T-helper 17 cell (primary cell): ENCODE measurements at places on chromosomes 11 and 22. TPM values are rescaled to one million over a fixed set of nuclear protein-coding genes. Genes with fewer than 3 reads are reported as not detected.

DNA sequence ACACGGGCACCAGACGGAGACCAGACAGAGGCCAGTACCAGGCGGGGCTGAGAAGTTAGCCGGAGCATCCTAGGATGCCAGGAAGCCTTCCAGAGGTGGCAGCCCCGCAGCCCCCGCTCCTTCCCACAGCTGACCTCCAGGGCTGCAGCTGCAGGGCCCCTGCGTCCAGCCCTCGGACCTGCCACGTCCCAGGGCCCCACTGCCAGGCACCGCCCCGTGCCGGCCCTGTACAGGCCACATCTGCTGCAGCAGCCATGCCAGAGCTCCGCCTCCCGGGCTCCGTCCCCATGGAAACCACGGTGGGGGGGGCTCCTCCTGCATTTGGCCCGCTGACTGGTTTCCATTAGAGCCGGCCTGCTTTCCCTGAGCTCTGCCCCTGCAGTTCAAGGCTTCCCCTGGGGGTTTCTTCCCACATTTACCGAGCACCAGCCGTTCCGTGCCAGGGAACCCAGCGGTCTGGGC is 62.5 kb upstream of the PPARA start:
- DNase-seq = no peak

P2RX3 gene
- not detected for total RNA-seq

DSCAML1 gene
- 0.92 TPM for total RNA-seq

DNA sequence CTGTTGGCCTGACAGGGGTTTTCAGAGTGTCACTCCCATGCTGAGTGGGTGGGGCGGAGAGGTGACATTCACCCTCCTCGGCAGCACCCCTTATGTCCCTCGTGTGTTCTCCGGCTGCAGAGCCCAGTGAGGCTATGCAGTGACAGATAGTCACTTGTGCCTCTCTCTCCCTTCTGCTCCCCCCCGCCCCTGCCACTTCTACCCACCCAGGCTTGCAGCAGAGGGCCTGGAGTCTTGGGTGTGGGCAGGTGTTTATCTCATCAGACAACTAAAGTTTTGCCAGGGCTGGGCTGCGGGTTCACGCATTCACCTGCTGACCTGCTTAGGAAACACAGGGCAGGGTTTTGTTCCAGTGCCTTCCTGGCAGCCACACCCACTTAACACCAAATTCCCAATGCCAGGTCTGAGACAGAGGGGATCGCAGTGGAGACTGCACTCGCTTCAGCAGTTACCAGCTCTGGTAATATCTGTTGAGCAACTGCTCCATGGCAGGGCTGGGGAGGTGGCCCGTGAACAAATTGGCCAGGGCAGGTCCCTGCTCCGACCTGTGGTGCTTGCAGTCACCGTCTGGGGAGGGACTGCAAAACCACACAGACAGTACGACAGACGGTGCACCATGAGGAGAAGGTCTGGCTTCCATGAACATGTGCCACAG is 50.5 kb upstream of the ADA2 start:
- no peak for DNase-seq

- DNase-seq = no peak
Observed at GRCh38 chr11:16395601-16396000, 39.3 kb upstream of the SOX6 start.

- DNase-seq = no peak
Observed at GRCh38 chr22:17938484-17938924, 85.9 kb downstream of the MICAL3 start.

DNA sequence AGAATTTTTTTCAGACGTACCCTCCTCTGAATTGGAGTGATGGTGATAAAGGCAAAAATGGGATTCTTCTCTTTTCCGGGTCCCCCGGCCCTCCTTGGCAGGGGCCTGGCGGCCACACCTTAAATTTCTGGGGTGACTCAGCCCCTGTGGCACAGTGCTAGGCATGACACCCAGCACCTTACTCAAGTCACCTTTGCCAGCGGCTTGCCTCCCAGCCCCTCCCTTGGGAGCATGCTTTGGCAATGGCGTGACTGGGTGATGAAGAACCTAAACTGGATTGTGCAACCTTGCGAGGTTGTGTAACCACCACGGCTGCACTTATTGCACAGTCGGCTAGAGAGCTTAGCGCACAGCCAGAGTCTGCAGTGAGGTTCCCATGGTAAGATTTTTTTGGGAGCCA is 16.2 kb upstream of the LDLRAD3 start:
- DNase-seq = no peak

DNA sequence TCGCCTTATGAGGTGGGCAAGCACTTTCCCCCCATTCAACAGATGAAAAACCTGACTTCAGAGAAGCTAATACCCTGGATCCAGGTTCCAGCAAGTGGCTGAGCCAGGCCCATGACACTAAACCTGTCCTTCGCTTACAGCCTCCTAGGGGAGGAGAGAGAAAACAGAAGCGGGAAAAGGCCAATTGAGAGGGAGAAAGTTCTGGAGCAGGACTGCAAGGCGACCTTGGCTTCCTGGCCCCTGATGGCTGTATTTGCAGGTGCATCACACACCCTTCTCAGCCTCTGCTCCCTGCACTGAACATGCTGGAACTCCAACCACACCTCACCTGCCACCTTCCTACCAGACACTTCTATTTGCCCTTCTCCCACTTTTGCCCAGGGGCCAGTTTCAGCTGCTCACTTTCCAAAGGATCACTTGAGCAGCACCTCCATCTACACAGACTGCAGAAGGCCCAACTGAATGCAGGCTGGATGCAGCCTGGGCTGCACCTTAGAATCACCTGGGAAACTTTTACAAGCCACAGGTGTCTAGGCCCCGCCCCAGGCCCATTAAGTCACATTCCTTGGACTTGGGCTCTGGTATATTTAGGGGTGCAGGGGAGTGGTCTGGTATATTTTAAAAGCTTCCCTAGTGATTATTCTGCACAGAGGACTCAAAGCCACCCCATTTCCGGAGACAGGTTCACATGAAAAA is 14.3 kb upstream of the ADA2 start:
- DNase-seq = no peak

GRCh38 chr22:21975273-21975672 is 7.3 kb downstream of the TOP3B start:
- DNase-seq = no peak

DNA sequence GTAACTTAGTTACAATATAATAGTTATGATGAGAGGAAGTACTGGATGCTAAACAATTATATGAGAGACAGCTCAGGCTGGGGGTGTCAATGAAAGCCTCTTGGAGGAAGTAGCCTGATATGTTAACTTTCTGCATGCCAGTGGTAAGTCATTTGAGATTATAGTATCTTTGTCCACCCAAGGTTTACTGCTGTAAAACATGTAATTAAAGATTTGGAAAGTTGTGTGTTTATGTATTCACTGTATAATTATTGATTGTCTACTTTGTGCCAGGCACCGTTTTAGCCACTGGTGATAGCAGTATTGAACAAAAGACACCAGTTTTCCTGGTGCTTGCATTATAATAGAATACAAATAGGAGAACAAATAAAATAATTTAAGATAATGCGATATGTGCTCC is 624 bp upstream of the DNAJB7 start:
- no peak for DNase-seq

DNA sequence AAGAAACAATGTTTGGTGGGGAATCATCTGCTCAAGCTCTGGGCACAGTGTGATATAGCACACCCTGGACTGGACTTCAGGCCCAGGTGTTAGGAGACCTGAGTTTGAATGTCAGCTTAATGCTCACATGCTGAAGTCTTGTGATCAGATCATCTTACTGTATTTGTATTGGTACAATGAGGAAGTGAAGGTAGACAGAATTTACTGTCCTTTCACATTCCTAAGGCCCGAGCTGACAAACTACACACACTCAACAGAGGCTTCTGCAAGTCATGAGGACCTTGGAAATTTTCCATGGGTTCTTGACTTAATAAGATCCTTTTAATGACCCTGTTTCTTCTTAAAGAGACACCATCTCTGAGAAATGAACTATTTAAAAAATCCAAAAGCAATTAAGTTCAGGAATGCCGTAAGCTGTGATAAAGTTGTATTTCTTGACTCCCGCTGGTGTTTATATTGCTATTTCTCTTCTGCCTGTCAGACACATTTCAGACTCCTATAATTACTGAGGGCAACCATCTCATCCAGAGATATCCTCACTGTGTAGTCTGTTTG is 802.0 kb downstream of the DLG2 start:
- DNase-seq = no peak

OR51I1 gene
- total RNA-seq = not detected

GRCh38 chr11:10838881-10839280 is 19.0 kb downstream of the ZBED5 start:
- no peak for DNase-seq

GRCh38 chr11:81839976-81840375 is 893.7 kb downstream of the FAM181B start:
- no peak for DNase-seq

DNA sequence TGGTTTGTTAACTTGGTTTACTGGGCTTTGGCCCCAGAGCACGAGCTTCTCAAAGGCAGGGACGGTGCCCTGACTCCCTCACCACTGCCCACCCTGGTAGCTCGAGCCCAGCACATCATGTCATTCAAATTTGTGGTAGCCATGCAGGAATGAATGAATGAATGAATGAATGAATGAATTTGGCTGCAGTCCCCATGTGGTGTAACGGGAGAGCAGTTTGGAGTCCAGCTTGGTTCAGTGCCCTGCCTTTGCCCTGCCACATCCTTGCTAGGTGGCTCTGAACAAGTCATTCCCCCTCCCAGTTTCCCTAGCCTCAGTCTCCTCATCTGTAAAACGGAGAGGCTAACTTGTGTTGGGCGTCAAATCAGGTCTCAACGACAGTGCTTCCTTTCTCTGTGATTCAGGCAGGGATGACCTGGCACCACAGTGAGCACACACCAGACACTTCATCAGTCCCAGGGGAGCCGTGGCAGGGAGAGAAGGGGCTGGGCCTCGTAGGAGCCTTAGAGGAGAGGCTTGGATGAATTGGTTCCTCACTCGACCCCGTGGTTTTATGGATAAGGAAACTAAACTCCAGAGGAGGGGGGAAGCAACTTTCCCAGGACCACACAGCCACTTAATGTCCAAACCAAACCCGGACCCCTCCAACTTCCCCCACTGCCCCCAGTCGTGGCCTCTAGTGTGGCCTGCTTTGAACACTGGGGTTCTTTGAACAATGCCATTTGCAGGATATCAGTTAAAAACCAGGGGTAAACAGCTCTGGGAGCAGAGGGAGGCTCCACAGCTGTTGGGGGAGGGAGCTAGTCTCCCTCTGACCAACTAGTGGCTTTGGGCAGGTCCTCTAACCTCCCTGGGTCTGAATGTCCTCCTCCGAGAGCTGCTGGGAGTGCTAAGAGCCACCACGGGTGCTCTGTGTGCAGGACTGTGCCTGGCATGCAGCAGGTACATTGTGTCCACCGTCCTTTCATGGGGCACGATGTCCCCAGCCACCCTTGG is 86.2 kb downstream of the CACNA1I start:
- no peak for DNase-seq

DNA sequence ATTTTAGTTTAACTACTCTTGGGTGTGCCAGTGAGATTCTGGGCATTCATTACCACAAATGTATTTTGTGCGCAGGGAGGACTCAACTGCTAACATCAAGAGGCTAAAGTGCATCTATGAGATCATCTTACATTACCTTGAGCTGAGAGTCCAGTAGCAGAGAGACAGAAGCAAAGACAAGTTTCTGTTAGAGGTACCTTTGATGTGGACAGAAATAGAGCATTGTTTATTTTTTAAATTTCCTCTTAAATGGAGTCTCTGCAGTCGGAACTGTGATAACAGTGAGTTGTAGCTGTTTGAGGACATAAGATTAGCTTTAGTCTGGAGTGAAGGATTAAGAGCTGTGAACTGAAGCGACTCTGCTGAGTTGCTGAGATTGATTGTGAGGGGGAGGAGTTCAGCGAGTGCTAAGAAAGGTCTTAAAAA is 297.0 kb downstream of the CADM1 start:
- no peak for DNase-seq

FAM227A gene
- total RNA-seq = 0.91 TPM

DNA sequence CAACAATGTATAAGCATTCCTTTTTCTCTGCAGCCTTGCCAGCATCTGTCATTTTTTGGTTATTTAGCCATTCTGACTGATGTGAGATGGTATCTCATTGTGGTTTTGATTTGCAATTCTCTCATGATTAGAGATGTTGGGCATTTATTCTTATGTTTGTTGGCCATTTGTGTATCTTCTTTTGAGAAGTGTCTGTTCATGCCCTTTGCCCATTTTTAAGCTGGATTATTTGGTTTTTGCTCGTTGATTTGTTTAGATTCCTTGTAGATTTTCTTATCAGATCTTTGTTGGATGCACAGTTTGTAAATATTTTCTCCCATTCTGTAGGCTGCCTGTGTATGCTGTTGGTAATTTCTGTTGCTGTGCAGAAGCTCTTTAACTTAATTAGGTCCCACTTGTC is 259.6 kb upstream of the SESN3 start:
- no peak for DNase-seq

- no peak for DNase-seq
Observed at GRCh38 chr11:5737670-5738392, 1.6 kb downstream of the OR56B1 start.

MLC1 gene
- 1.3 TPM for total RNA-seq

DNA sequence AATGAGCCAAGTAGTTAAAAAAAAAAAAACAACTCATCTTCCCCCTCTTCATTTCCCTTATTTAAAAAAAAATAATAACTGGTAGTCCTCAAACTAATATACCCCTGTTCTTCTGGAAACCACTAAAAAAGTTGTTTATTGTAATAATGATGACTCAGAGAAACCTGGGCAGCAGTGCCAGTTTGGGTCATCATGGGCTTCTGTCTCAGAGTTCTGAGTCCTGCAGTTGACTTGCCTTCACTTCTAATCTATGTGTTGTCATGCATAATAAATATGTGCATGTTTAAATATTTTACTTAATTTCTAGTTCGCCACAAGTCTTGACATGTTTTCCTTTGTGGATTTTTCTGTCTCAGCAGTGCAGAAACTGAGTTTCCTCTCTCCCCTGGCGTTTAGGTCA is 46.8 kb downstream of the PPP2R1B start:
- DNase-seq = no peak

DNA sequence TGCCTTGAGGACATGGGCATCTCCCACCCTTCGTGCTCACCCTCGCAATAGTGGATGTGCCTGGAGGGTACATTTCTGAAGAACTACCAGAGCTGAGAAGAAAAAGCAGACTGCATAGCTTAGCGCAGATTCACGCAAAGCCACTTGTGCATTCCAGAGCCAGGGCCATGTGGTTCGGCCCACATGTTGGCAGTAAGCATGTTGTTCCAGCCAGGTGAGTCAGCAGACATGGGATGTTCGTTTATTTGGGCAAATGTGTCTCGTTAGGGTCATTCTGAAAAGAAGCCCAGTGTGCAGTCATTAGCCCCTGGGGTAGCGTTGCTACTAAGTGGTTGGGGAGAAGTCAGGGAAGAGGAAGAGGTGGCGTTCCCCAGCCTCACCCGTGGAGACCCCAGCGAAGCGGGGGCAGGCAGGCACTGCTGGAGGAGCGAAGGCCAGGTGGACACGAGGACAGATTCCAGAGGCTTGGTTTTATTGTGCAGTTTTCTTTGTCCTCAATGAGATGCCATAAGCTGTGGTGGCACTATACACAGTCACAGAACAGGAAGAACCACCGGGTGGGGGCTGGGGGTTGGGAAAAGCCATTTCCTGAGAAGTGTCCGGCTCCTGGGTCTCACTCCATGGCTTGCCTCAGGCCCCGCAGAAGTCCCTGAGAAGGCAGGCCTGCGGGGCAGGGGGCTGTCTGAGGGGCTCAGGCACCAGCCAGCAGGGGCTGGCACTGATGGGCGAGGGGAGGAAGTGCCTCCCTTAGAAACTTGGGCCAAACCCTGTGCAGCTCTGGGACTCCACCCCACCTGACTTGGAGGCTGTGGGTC is 5.0 kb downstream of the THY1 start:
- DNase-seq = no peak

- no peak for DNase-seq
Observed at GRCh38 chr11:82268627-82269026, 465.0 kb downstream of the FAM181B start.

LINC01488 gene
- total RNA-seq = not detected

RAB36 gene
- 1.1 TPM for total RNA-seq

TMEM132A gene
- total RNA-seq = not detected

GRCh38 chr11:44957776-44958564 is 7.3 kb upstream of the TP53I11 start:
- no peak for DNase-seq
